ENCODE measurements at places on chromosomes 3 and 15. TPM values are rescaled to one million over a fixed set of nuclear protein-coding genes. Genes with fewer than 3 reads are reported as not detected.

DNA sequence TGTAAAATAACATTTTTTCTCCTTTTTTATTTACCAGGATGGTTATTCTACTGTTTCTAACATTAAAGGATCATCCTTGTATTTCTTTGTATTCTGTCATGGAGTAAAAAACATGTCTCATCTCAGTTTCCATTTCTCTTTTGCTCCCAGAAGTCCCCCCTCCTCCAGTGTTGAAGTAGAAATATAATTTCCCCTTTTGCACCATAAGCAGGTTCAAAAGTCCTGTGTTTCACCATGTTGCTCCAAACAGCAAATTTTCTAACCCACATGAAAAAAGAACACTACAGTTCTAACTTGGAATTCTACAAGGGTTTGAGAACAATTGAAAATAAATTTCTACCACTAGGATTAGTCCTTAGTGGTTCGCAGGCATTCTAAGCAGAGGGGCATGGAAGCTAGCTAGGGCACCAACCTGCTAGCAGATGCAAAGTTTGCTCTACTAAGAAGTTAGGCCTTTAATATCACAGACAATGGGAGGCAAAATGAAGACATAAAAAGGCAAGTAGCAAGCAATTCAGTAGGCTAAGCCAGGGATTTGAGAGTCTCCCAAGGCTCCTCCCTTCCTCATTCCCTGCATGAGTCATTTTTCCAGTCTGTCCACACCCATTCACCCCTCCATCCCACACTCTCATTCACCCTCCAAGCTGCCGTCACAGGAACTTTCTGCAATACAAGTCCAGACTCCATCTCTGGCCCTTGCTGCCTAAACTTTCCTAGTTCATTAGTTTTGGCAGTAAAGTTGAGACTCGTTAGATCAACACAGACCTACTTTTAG is 2.3 kb upstream of the MBNL1 start:
- DNase-seq: no peak

DNA sequence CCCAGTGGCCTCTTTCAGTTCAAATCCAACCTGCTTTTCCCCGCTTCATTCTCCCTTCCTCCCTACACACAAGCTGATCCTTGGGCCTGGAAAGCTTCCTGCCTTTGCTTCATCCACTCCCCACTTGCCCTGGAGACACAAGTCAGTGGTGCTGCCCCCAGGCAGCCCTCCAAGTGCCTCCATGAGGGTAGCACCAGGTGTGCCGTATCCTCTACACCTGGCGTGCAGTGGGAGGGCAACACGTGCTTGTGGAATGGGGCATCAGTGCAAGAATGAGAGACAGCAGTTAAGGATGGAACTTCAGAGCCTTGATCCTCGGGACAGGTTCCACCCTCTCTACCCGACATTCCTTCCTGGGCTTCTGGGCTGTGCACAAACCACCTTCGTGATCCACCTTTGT is 3.8 kb downstream of the ANPEP start:
- DNase-seq: no peak

- no peak for DNase-seq
Observed at GRCh38 chr3:38152609-38153008, 12.7 kb upstream of the OXSR1 start.

DNA sequence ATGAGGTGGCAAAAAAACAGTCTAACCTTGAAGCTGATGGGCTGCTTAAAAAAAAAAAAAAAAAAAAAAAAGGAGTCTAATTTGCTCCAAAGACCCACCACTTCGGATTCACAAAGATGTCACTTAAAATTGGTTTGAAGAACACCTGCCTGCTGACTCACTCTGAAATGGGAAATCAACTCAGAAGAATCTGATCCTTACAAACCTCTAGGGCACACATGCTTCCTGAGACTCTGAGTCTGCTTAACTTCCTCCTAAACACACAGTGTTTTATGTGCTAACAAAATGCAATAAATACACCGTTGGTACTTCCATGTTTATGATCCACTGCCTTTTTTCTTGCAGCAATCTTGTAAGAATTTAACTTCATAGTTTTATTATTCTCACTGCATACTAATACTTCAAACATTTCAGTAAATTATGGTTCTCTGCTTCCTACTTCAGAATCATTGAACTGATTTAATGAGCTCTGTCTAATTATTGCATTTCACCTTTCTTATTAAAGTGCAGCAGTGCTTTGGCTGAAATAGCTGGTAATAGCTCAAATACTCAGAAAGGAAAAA is 73.0 kb upstream of the FRMD4B start:
- DNase-seq: peak; percentile 75

DNA sequence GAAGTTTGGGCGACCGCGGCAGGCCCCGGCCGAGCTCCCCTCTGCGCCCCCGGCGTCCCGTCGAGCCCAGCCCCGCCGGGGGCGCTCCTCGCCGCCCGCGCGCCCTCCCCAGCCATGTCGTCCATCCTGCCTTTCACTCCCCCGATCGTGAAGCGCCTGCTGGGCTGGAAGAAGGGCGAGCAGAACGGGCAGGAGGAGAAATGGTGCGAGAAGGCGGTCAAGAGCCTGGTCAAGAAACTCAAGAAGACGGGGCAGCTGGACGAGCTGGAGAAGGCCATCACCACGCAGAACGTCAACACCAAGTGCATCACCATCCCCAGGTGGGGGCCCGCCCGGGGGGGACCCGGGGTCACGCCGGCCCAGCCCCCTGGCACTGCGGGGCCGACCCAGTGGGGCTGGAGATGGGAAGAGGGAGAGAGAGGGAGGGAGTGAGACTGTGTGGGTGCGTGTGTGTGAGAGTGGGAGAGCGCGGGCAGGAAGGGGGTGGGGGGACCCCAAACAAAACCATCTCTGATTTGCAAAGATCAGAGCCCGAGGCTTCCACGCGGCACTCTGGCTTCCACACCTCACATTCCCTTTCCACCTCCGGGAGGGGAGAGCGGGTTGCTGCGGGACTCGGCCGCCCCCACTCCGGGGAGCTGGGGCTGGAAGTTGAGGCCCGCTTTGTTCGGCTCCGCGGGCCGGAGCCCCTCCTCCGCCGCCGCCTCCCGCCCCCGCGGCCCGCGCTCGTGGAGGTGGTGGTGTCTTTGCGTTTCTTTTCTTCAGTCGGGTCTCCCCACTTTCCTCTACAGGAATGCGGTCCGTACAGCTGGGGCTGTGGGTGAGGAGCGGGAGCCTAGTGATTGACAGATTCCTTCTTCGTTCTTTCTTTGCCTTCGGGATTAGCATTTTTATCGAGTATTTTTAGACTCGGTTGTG is 898 bp downstream of the SMAD3 start:
- peak; percentile 45 for DNase-seq

MCF2L2 gene
- total RNA-seq: 0.26 TPM

Data from dermis microvascular lymphatic vessel endothelial cell (primary cell).